Osteocyte (in vitro differentiated cells): ENCODE measurements at places on chromosomes 2 and 18.

DNA sequence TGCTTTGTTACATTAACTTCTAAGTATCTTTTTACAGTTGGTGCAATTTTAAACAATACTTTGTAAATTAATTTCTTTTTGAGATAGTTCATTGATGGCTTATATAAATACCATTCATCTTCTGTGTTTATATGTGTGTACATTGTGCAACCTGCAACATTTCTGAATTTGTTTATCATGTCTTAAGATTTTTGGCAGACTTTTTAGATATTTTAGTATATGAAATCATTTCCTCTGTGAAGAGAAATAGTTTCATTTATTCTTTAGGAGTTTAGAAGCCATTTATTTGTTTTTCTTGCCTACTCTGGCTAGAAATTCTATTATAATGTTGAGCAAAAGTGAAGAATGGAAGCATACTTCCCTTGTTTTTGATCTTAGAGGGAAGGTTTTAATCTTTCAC is 337.8 kb upstream of the DSEL start:
- no peak for DNase-seq

- DNase-seq = no peak
Measured at GRCh38 chr2:54555318-54555837, 99.3 kb downstream of the SPTBN1 start.

DNA sequence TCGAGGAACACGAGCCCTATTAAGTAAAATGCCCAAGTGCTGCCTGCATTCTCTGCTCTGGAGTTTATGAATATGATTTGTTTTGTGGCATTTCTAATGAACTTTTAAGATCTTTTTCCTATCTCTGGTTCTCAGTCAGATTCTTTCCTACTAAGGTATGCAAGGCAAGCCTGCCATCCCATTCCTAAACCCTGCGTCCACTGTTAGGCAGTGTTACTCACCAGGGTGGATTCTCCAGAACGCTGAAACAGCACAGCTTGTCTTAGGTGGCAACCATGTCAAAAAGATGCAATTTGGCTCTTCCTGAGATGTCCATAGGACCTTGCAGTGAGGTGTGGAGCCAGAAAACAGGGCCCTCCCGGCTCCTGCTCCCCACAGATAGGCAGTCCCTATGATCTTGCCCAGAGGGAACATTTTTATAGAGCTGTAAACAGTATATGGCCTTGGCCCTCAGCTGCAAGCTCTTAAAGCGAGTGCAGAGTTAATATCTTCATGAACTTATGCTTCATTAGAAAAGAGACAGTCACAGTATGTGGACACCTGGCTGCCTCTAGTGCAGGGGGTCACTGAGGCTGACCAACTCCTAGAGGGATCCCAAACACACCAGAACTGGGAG is 84.4 kb downstream of the TPGS2 start:
- DNase-seq = no peak

DNA sequence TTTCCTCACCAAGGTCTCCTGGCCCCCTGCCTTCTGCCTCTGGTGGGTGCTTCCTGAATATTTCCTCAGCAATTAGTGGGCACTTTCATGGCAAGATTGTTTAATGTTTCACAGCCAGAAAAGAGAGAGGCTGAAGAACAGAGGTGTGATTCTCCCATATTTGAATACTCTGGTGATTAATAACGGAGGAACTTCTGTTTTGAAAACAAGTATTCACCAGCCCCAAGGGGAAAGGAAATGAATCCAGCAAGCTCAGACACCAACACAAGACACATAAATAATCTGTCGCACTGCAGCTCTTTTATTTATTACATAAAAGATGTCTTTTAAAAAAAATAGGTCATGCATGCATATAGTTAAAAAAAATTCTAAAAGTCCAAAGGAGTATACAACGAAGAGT is 57.7 kb downstream of the MRPL35 start:
- no peak for DNase-seq

GRCh38 chr2:136932700-136933099 is 167.4 kb downstream of the THSD7B start:
- DNase-seq = no peak

DNA sequence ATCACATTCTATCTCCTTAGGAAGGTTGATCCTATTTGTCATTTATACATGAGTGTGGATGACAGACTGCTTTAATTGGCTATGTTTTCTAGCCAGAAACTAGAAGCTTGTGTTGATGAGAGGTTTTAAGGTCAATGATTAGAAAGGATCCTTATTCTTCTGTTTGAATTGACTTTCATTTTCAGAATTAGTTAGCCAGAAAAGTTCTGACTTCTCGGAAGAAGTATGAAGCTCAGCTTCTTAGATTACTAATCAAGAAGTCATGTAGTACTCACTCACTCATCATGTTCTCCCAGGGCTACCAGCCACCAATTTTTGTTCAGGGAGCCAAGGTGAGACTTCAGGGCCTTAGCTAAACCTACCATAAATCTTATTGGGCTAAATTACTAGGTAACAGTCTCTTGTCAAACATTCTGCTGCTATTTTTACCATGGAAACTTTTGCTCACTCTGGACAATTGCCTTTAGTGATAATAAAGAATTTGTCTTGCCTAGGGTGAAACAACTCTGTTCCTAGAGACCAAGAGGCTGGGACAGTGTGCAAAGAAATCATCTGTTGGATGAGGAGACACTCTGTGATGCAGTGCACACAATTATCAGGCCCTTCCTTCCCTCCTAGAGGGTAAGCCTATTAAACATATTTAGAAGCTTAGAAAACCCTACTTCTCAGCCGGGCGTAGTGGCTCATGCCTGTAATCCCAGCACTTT is 111.6 kb upstream of the DNMT3A start:
- DNase-seq = no peak

- no peak for DNase-seq
Measured at GRCh38 chr2:140354544-140354943, 1574.4 kb upstream of the NXPH2 start.

DNA sequence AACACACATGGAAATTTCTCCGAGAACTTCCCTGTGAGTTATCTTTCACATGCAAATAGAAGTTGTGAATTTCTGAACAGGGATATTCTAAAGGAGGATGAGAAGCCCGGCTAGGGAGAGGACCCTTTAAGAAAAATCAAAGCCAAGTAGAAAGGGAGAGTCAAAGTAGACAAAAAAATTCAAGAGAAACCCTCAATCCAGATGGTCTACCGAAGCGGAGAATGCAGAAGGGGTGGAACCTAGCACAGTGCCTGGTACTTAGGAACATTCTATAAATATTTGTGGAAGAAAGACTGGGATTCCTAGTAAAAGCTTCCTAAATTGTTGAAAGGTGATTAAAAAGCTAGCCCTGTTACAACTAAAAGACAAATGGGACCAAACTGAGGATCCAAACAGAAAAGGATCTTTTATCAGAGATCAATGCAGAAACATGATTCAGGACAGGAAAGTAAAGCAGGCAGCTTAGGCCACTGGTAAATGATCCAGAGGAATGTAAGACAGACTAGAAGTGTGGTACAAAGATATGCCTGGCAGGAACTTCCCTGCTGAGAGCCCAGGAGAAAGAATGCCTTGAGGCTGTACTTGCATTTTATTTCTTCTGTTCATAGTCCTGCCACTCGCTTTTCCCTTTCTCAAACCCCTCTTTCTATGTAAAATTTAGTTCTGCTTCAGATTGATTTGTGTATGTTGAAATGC is 19.5 kb upstream of the GLS start:
- no peak for DNase-seq

DNA sequence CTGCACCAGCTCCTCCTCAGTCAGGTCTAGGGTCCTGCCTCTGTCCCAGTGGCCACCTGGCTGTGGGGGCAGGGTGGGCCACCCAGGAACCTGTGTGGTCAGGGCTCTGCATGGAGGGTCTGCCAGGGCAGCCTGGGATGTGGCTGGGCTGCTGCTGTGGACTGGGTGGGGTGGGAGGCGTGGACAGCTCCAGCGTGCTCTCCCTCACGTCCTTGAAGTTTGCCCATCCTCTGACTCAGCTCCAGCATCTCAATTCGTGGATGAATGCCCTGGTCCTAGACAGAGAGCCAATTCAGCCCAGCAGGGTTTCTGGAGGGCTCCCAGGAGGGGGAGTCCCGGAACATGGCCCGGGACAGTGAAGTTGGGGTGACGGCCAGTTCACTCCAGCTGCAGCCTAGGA is 64.3 kb upstream of the EPAS1 start:
- DNase-seq = peak; percentile 74

DNA sequence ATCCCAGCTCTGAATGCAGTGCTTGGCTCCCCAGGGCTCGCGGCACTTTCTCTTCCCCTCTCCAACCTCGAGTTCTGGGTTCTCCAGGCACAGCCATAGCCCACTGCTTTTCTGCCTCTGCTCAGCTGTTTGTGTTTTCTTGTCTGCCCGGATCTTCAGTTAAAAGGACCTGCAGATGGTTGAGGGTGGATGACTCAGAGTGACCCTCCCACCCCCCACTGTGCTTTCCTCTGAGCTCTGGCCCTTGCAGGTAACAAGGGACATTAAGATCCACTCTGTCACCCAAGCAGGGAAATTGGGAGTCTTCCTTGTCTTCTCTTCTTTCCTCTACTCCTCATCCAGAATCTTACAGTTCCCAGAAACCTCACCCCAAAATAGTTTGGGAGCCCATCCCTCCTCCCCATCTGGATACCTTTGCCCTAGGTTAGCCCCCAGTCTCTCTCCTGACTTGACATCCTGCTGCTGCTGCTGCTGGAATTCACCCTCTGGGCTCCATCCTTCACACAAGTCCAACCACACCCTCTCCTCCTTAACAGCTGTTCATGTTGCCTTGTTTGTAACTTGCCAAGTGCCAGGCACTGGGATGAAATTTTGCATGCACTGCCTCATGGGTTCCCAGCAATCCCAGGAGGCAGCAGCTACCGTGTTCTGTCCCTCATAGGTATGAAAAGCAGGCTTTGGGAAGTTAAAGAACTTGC is 157.9 kb upstream of the TTC39C start:
- no peak for DNase-seq

GRCh38 chr2:39531220-39531777 is 94.2 kb upstream of the MAP4K3 start:
- DNase-seq = no peak

DNA sequence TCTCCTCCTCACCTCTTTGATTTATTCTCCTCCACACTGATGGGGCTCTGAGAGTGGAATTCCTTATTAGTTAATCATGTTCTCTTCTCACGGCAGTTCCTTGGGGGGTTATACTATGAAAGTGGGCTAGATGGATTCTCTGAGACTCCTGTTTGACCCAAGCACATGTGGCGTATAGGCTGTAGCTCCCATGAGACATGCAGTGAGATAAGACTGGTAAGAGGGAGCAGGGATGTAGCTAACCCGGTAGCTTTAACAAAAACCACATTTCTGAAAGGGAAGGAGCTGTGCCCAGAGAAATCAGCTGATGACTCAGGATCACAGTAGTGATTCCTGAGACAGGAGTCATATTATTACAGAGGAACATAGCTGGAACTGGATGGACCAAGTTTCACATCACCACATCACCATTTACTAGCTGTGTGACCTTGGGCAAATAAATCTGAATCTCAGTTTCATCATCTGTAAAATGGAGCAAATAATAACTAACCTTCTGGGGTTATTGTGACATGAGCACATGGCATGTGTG is 82.9 kb downstream of the CRIM1 start:
- DNase-seq = no peak

DNA sequence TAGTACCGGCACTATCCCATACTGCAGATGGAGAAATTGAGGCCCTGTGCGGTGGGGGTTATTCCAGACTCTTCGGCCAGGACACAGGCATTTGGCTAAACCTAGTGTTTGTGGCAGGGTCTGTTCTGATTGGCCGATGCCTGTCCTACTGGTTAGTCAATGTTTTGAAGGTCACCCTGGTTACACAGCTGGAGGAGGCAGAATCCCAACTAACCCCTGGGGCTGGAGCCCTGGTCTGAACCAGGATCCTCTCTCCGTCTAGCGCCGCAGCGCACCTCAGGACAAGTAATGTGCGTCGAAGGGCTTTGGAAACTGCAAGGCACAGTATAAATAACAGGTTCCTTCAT is 19.4 kb downstream of the TEX44 start:
- DNase-seq = peak; percentile 90

- DNase-seq = no peak
Measured at GRCh38 chr2:69816923-69817542, 12.4 kb upstream of the GMCL1 start.

DNA sequence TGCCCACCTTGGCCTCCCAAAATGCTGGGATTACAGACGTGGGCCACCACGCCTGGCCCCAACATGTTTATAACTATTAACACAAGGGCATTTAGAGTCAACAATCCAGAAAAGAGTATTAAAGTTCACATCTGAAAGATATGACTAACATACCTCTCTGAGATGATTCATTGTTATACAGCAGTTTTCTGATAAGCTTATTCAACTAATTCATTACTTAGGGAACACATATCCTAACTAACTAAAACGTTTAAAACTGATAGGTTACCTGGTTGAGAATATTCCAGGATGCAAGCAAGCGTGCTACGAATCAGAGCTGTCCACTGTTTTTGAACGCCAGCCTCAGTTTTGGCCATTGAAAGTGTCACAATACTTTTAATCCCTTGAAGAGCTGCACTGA is 34.0 kb upstream of the STRN start:
- DNase-seq = no peak

- DNase-seq = no peak
Measured at GRCh38 chr2:240451108-240451611, 15.7 kb downstream of the GPC1 start.

- no peak for DNase-seq
Measured at GRCh38 chr2:46909771-46910419, 5.7 kb downstream of the MCFD2 start.

- no peak for DNase-seq
Measured at GRCh38 chr2:11582862-11583752, 49.3 kb downstream of the GREB1 start.

GRCh38 chr2:105804266-105804665 is 59.6 kb downstream of the NCK2 start:
- no peak for DNase-seq

- no peak for DNase-seq
Measured at GRCh38 chr2:137951586-137951985, 12.7 kb upstream of the HNMT start.

- no peak for DNase-seq
Measured at GRCh38 chr18:8695932-8696517, 9.3 kb upstream of the MTCL1 start.

DNA sequence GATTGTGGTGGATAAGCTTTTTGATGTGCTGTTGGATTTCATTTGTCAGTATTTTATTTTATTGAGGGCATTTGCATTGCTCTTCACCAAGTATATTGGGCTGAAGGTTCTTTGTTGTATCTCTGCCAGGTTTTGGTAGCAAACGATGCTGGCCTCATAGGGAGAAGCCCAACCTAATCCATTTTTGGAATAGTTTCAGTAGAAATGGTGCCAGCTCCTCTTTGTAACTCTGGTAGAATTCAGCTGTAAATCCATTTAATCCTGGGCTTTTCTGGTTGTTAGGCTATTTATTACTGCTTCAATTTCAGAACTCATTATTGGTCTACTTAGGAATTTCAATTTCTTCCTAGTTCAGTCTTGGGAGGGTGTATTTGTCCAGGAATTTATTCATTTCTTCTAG is 309.8 kb upstream of the SETBP1 start:
- no peak for DNase-seq

GRCh38 chr2:232306741-232307305 is 71.7 kb upstream of the ALPP start:
- no peak for DNase-seq

- DNase-seq = peak; percentile 90
Measured at GRCh38 chr2:164840930-164841718, 499 bp downstream of the COBLL1 start.

GRCh38 chr18:8114480-8114879 is 494.8 kb upstream of the RAB12 start:
- no peak for DNase-seq
